ENCODE measurements at places on chromosomes 2 and 18.

DNA sequence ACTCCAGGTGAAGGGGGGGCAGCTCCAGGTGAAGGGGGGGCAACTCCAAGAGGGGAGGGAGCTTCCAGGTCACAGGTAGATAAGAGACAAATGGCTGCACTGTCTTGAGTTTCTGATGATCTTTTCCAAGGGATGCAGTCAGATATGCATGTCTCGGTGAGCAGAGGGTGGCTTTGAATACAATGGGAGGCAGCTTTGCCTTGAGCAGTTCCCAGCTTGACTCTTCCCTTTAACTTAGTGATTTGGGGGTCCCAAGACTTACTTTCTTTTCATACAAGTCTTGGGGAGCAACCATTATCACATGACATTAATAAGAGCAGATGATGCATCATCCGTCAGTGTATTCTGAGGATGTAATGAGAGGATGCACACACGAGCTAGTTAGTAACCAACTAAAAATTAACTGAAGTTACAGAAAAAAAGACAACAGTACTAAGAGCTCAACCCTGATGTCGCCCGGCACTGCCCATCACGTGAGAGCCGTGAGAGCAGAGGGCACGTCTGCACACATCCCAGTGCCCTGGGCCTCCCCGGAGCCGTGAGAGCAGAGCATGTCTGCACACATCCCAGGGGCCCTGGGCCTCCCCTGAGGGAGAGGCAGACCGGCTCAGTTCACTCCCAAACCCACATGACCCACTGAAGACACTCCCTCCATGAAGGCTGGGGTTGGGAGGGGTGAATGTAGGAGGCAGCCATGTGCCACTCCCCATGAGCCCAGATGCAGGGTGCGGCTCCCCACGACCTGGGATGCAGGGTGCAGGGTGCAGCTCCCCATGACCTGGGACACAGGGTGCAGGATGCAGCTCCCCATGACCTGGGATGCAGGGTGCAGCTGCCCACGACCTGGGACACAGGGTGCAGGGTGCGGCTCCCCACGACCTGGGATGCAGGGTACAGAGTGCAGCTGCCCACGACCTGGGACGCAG lies 39.4 kb downstream of the PXDN start:
- no peak for DNase-seq

- DNase-seq: no peak
Observed at GRCh38 chr2:165795011-165795410, 964 bp upstream of the GALNT3 start.

DNA sequence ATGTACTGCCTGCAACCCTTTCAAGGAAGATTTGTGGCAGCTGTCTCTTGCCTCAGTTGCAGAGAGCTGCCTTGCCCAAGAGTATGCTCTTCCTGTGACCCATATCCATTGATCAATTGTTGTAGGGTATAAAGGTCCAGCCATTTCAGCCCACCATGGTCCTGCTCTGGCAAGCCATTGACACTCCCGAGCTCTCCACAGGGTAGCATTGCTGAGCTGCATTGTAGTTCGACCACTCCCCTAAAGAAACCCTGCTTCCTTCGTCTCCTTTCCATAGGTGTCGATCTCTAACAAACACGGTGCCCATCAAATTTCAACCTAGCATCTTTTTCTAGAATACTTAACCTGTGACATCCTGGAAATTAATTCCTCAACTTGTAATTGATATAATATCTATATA lies 104.9 kb upstream of the NDUFV2 start:
- no peak for DNase-seq

- no peak for DNase-seq
Observed at GRCh38 chr18:13610555-13611141, 115.7 kb downstream of the FAM210A start.

GRCh38 chr2:201208563-201209252 lies 25.8 kb downstream of the CASP10 start:
- no peak for DNase-seq

- no peak for DNase-seq
Observed at GRCh38 chr2:98734162-98734561, 3.2 kb upstream of the MGAT4A start.

DNA sequence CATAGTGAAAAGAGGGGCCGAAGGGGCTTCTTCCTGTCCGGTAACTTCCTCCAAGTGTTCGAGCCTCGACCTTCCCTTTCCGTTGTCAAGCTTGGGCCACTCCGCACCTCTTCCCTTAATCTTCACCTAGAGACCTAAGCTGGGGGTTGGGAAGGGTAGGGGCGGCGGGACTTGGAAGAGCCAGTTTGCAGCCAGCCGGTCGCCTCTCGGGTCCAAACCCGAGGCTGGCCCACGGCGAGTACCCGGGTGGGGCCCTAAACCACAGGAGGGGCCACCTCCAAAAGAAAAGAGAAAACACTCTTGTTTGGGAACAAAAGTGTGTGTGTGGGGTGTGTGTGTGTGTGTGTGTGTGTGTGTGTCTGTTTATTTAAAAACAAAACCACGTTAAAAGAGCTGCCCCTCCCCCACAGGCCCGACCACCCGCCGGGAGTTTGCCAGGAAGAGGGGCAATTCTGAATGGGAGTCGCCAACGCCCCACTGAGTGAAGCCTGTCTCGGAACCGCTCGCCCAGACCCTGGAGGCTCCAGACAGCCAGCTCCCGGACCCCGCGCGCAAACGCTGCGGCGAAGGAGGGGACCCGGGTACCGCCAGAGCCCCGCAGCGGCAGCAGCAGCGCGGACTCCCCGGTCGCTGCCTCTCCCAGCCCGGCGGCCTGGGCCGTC lies 488 bp upstream of the RHOB start:
- no peak for DNase-seq

- no peak for DNase-seq
Observed at GRCh38 chr2:127586746-127587295, 51.3 kb downstream of the MYO7B start.

GRCh38 chr2:75233965-75234364 lies 34.6 kb upstream of the TACR1 start:
- no peak for DNase-seq

- no peak for DNase-seq
Observed at GRCh38 chr2:229591611-229592010, 122.7 kb downstream of the DNER start.

GRCh38 chr2:119697290-119698020 lies 18.5 kb downstream of the TMEM177 start:
- DNase-seq: no peak

- no peak for DNase-seq
Observed at GRCh38 chr2:238569507-238570195, 142.9 kb downstream of the ASB1 start.

- DNase-seq: peak; percentile 87
Observed at GRCh38 chr2:190126798-190127197, 64.3 kb upstream of the MSTN start.

- peak; percentile 28 for DNase-seq
Observed at GRCh38 chr18:74731097-74731496, 133.4 kb downstream of the ZNF407 start.

- DNase-seq: no peak
Observed at GRCh38 chr2:219561179-219562048, 9.9 kb downstream of the OBSL1 start.

- no peak for DNase-seq
Observed at GRCh38 chr2:75076088-75076487, 117.6 kb downstream of the POLE4 start.

GRCh38 chr2:120480346-120480902 lies 134.5 kb downstream of the INHBB start:
- no peak for DNase-seq

- no peak for DNase-seq
Observed at GRCh38 chr2:152693033-152693432, 24.2 kb downstream of the PRPF40A start.

DNA sequence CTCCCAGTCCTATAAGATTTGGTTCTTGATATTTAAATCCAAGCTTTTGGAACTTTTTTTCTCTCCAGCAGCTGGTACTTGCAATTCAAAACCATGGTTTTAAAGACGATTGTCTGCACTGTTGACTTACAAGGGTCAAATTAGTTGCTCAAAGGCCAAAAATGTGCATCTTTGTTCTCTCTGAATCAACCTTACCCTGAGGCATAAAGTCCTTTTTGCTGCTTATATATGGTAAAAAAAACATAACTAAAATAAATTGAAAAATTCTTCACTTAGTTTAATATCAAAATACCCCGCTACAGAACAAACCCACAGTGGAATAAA lies 592.7 kb downstream of the XIRP2 start:
- no peak for DNase-seq

- no peak for DNase-seq
Observed at GRCh38 chr2:235235977-235236767, 257.7 kb upstream of the AGAP1 start.

GRCh38 chr2:165114346-165114939 lies 89.4 kb downstream of the SCN3A start:
- no peak for DNase-seq

- DNase-seq: peak; percentile 82
Observed at GRCh38 chr18:39841482-39842365, 2113.3 kb upstream of the PIK3C3 start.

GRCh38 chr2:160429248-160430000 lies 64.2 kb downstream of the RBMS1 start:
- DNase-seq: peak; percentile 65

- no peak for DNase-seq
Observed at GRCh38 chr2:102397209-102397608, 25.8 kb upstream of the IL18RAP start.

DNA sequence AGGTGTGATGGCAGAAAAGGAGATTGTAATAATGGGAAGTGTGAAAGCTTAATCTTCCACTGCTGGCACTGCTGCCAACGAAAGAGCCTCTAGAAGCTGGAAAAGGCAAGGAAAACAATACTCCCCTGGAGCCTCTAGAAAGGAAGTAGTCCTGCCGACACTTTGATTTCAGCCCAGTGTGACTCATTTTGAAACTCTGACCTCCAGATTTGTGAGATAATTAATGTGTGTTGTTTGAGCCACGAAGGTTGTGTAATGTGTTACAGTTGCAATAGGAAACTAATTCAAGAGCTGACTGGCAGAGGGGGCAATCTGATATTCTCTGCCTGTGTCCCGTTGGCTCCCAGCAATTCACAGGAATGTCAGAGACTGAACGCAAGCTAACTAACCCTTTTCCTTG lies 219.2 kb upstream of the UBE2E3 start:
- DNase-seq: peak; percentile 89

- DNase-seq: no peak
Observed at GRCh38 chr18:12455496-12455895, 47.8 kb downstream of the PRELID3A start.

GRCh38 chr2:134677856-134678756 lies 40.7 kb downstream of the TMEM163 start:
- DNase-seq: no peak

- DNase-seq: no peak
Observed at GRCh38 chr2:111068435-111069058, 52.2 kb upstream of the BCL2L11 start.

- DNase-seq: peak; percentile 78
Observed at GRCh38 chr2:191352536-191352935, 107.3 kb downstream of the MYO1B start.

GRCh38 chr18:62018759-62019041 lies 125.9 kb upstream of the RNF152 start:
- DNase-seq: no peak

Measured in fibroblast of gingiva (primary cell).